ENCODE measurements at places on chromosomes 3 and 15.
A peak's percentile ranks its signal among the peaks of the same experiment; 100 is the strongest.

DNA sequence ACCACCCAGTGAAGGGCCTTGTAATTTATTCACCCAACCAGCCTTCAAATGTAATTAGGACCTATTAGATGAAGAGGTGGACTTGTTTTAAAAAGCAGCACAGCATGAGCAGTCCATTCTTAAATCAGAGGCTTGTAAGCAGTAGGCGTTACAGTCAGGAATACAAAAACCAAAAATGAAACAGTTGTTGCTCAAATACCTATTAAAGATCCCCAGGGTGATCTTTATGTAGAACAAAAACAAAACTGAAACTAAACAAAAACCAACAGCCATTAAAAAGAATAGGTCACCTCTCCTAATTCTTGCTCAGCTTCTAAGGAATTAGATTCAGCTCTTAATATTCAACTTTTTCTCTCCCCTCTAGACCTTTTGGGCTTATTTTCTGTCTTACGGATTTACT is 104.9 kb upstream of the ST8SIA2 start:
- DNase-seq = no peak

DNA sequence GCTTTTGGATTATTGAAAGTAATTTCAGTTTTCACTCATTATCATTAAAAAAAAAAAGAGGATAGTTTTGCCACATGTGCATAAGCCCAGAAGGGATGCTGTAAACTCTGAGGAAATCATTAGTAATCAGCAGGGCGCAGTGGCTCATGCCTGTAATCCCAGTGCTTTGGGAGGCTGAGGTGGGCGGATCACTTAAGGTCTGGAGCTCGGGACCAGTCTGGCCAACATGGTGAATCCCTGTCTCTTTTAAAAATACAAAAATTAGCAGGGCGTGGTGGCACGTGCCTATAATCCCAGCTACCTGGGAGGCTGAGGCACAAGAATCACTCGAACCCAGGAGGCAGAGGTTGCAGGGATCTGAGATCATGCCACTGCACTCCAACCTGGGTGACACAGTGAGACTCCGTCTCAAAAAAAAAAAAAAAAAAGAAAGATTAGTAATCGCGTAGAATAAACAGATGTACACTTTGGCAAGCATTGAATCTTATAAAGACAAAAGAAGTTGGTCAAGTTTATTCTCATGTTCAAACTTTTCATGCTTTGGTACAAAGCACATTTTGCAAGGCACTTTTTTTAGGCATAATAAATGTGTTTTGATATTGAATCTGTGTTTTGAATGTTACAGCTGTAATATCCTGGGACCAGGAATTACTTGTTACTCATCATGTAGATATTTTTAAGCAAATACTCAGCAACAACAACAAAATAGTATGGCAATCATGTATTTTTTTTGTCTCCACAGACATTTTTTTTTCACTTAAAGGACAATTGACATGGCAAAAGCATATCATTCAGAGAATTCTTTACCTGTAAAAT is 93.2 kb upstream of the AGTR1 start:
- no peak for DNase-seq

- no peak for DNase-seq
These were observed 73.9 kb downstream of the BOC start for GRCh38 chr3:113285226-113285625.

GRCh38 chr3:159441279-159441678 is 547.4 kb upstream of the IL12A start:
- no peak for DNase-seq

- no peak for DNase-seq
These were observed 420.4 kb downstream of the ROBO2 start for GRCh38 chr3:77460326-77460725.

DNA sequence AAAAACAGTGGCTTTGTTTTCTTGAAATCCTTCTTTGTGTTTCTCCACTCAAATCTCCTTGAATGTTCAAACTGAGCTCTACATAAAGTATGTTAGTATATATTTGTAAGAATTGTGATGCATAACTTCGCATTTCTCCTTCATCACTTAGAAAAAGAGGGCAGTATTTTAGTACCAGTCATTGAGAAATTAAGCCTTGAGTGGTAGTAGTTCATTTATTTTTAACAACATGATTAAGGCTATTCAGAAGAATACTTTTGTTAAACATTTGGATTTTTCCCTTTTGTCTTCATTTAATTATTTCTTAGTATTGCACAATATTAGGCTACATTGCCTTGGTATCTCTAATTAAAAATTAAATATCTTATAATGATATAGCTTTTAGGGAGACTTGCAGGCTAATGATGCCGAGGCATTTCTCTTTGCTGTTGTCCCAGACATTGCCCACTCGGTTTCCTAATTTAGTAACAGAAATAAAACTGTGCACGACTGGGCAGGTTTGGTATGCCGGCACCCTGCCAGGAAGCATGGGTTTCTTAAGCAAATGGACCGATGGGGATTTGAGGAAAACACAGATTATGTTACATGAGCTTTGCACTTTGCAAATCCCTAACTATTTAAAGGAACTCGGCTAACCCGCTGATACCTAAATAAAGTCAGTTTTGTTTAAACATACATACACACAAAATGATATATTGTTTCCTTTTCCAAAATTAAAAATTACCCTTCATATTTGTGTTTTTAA is 54.7 kb downstream of the LRRC28 start:
- no peak for DNase-seq

- DNase-seq = no peak
These were observed 973.4 kb downstream of the ROBO1 start for GRCh38 chr3:78794431-78794830.

- DNase-seq = no peak
These were observed 161.2 kb downstream of the FRMD5 start for GRCh38 chr15:44033894-44034293.

GRCh38 chr3:109478614-109479013 is 141.3 kb upstream of the DPPA4 start:
- no peak for DNase-seq

DNA sequence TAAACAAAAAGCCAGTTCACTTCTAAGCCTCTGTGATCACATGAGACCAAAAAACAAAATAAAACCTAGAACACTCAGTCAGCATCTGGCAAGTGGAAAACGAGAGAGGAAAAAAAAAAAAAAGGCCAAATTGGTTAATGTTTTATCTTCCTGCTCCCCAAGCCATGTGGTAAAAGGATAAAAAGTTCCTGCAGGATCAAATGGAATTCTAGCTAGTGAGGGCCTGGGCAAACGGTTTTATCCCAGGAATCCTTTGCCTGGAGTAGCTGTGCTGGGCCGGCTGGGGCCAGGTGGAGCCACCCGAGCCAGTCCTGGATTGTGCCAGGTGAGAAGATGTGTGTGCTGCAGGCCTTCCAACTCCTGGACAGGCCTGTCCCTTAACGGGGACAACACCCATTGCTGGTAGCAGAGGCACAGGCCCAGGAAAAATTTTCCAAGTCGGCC is 13.2 kb downstream of the SMAD6 start:
- DNase-seq = no peak

DNA sequence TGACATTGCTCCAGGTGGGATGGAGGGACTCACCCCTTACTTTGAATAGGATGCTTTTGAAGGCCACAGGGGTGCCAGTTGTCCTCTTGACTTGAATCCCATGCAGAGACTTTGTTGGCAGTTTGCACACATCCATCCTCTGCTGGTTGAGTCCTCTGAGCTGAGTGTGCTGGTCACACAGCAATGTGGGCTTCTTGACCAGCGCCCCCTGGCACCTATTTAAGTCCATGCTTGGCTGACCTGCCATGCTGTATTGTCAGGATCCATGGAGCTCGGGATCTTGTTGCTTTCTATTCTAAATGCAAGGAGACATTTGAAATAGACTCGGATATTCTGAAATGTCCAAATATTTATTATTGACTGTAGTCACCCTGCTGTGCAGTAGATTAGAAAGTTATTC is 19.8 kb downstream of the RAB7A start:
- DNase-seq = no peak

DNA sequence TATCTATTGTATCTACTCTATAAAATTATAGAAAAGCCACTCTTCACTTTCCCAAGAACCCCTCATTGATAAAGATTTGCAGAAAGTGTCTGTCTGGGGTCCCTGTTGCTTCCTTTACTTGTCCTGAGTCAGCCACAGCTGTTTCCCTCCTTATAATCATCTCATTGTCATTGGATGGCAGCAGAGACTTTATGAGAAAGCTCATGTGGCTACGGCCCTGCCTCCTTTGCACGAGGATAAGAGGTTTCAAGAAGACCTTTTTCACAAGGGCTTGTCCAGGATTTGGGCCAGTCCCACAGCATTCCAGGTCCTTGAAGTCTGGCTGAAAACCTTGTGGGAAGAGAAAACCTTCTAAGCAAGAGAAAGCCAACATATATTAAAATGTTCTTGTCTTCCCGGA is 41.9 kb upstream of the THBS1 start:
- DNase-seq = no peak

DNA sequence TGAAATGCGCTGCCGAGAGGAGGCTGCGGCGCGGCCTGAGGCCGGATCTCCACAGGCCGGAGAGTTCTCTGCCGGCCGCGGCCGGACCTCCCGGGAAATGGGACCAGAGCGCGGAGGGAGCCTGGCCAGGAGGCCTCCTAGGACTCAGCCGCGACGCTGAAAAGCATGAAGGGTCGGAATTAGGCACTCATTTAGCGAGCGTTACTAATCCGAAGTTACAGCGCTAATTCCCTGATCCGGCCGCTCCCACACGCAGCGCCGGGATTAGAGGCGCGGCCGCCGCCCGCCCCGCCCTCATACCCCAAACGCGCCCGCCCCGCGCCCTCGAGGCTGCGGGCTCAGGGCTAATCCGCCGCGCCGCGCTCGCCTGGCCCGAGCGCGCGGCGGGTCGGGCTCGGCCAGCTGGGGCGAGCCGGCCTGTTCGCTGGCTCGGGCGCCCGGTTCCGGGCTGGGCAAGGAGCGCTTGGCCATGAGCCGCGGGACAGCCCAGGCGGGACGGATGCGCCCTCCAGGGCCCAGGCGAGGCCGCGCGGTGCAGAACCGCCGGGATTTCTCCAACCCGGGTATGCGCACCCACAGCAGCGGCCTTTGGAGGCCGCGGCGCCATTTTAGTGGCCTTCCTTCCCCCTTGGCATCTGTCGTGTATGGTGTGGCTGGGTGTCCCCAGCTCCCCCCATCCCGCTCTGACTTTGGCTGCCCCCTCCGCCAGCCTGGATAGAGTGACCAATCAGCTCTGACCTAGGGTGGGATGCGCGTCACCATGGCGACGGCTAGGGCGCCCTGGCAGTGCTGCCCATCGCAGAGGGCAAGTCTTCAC is 36.8 kb upstream of the POLG start:
- DNase-seq = no peak

- DNase-seq = no peak
These were observed 361.0 kb upstream of the IL12A start for GRCh38 chr3:159627634-159628033.

GRCh38 chr15:97815835-97816234 is 144.7 kb upstream of the ARRDC4 start:
- DNase-seq = no peak

GRCh38 chr3:155219106-155219505 is 74.4 kb downstream of the STRIT1 start:
- DNase-seq = no peak

GRCh38 chr3:119258915-119259314 is 18.2 kb upstream of the B4GALT4 start:
- no peak for DNase-seq

- peak; percentile 74 for DNase-seq
These were observed at the start of gene GOLGA8A for GRCh38 chr15:34437687-34438086. TSS of gene GOLGA8A (minus strand) at chr15:34437808. CDS start at chr15:34389691, 48,117 bp downstream.

GRCh38 chr3:61650276-61650675 is 88.9 kb downstream of the PTPRG start:
- no peak for DNase-seq

- DNase-seq = no peak
These were observed 9.9 kb downstream of the CAPN7 start for GRCh38 chr3:15215996-15216395.

DNA sequence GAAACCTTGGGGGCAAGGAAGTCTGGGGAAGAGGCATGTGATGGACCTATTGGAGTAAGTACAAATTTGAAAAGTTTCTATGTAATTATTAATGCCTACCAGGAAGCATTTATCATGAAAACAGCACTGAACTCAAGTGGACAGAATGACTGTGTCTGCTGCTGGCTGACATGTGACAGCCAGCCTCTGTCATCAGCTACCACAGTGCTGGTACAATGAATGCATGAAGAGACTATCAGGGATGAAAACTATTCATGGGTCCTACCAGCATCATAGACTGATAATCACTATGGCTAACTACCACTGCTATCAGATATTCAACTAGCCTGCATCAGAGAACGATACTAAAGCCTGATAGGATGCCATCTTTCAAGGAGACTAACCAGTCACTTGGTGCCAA is 193.5 kb downstream of the RAP2B start:
- DNase-seq = no peak

DNA sequence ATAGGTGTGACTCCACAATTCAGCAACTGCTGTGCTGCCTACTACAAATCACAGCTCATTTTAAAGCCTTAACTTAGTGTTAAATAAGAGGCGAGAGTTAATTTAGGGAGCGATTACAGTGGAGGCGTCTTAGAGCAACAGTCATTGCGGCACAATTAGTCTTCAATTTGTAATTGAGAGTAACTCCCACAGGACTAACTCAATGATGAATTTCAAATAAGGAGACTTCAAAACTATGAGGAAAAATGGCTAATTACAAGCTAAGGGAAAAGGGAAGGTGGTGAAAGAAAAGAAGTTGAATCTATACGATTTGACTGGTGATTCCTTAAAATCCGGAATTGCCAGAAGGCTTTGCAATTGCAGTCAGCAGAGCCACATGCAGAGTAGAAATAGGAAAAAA is 63.7 kb upstream of the FOXB1 start:
- no peak for DNase-seq

DNA sequence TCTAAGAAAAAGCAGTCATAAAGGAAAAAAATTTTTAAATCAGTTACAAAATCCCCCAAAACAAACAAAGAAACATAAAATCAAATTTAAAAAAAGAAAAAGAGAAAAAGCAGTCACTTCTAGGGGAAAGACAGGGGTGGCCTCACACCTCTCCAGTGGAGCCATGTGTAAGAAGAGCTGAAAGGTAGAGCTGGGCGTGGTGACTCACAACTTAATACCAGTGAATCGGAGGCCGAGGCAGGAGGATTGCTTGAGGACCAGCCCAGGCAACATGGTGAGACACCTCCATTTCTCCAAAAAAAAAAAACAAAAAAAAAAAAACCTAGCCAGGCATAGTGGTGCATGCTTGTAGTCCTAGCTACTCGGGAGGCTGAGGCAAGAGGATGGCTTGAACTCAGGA is 14.7 kb downstream of the MESD start:
- DNase-seq = no peak

DNA sequence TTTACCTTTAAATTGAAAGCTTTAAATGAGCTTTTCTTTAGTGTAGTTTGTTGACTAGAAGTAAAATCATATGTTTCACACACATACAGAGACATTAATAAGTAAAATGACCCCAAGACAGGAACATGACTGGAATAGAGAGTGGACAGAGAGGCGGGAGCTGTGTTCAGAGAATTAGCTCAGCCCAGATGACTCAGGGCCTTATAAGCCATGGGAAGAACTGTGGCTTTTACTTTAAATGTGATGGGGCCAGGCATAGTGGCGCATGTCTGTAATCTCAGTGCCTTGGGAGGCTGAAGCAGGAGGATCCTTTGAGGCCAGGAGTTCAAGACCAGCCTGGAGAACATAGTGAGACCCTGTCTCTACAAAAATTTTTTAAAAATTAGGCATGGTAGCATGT is 26.7 kb downstream of the SACM1L start:
- no peak for DNase-seq

Data from stimulated activated naive CD8-positive, alpha-beta T cell treated with anti-CD3 and anti-CD28 coated beads, Interleukin-15, amount 100 ng/mL, for 72 hours (primary cell).